Sciatic nerve (tissue), 2 donors: ENCODE measurements at places on chromosomes 3 and 15.

- DNase-seq: no peak
Measured at GRCh38 chr3:46110701-46111493, 83.6 kb upstream of the XCR1 start.

GRCh38 chr3:140399871-140400270 lies 278.0 kb upstream of the TRIM42 start:
- no peak for DNase-seq

DNA sequence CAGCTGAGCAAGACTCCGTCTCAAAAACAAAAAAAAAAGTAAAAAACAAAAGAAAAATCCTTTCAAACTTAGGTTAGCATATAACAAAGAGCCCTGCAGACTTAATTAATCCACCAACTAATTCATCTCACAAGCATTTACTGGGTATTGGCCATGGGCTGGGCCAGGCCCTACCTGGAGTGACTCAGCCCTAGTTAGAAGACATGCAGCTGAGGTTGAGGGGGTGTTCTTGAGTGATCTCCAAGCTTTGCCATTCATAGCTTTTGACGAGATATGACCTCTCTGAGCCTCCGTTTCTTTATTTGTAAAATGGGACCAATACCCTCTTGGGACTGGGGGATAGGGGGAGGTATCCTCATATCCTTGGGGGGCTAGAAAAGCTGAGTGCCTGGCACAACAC lies 7.8 kb downstream of the FBXL22 start:
- no peak for DNase-seq

DNA sequence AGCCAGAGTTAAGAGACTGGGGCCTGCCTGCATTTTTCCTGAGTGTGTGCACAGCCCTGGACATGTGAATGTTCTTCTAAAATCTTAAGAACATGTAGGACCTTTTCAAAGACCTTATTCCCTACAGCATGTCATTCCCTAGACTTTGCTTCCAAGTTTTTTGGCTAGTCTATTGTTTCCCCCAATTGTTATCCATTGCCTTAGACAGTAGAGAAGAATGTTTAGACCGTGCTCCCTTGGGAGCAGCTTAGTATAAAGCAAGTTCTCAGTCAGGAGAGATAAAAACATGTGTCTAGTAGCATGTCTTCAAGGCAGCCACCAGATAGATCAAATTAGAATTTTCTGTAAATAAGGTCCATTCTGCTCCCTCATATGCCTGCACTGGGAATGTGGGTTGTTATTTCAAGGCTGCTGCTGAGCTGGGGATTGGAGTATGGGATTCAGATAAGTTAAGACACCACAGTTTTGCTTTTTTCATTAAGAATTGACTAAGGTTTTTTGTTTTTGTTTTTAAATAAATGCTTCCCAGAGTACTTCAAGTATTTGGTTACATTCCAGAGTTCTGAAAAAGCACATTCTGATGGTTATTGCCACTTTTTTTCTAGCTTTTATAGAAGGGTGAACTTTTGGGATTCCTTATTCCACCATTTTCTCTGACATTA lies 246.7 kb downstream of the RORA start:
- no peak for DNase-seq

- DNase-seq: no peak
Measured at GRCh38 chr15:52680761-52681160, 1.6 kb upstream of the ATOSA start.

GRCh38 chr15:88193415-88193814 lies 63.1 kb downstream of the NTRK3 start:
- DNase-seq: no peak

DNA sequence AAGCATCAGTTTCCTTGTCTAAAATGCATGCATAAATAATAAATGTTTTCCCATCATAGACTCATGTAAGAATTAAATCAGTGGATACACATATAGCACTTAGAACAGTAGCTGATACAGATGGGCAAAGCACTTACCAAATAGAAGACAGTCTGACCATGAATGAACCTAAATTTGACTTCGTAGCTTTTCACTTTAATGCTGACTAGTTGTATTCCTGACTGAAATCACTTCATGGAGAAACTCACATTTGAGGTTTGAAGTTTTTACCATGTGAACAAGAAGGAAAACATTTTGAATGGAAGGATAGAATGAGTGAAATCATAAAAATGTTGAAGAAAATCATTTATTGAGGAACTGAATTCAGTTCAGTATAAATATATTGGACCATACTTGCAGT lies 68.8 kb upstream of the TMCO5A start:
- DNase-seq: no peak

- no peak for DNase-seq
Measured at GRCh38 chr3:143071776-143072175, 47.8 kb upstream of the CHST2 start.

GRCh38 chr3:11629716-11630115 lies 14.0 kb downstream of the VGLL4 start:
- DNase-seq: no peak

DNA sequence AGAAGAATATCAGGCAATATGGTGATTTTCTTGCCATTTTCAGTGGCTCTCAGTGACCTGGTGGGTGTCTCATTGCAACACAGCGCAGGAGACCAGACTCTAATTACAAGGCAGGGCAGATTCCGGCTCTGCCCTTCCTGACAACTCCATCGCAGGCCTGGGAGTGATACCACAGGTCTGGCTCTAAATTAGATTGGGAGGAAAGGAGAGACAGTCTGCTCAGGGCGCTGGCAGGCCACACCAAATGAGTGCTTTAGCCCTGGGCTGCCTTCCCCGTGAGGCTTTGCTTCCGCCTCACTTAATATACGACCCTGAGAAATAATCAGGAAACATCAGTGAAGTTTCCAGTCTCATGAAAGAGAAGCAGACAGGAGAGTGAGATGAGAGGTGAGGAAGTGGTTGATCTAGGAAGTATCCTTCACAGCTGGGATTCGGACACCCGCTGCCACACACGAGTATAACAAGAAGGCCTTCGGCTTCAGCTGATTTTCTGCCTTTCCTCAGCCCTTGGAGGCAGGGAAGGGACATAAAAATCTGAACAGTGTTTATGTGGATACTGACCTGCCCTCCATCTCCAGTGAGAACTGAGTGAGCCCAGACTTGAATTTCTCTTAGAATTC lies 73.7 kb upstream of the PROK2 start:
- DNase-seq: no peak

GRCh38 chr3:72182206-72182605 lies 397.3 kb upstream of the PROK2 start:
- DNase-seq: no peak

- no peak for DNase-seq
Measured at GRCh38 chr3:112633191-112633590, 7.8 kb downstream of the CCDC80 start.

DNA sequence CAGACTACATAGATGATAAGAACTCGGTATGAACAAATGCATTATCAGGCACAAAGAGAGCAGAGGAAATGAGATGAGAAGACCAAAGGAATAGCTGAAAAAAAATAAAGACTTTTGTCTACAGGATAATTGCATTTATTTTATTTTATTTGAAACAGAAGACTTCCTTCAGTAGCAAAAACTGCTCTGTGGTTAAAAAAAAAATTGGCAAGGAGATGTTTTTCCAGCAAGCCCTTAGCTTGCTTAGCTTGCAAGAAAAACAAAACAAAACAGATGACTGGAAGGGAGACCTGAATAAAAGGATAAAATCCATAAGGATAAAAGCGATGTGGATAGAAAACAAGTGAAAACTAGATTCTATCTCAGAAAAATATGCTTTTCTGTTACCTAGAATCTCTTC lies 9.1 kb upstream of the PPM1L start:
- no peak for DNase-seq

- no peak for DNase-seq
Measured at GRCh38 chr3:160618363-160618762, 53.0 kb upstream of the KPNA4 start.

- no peak for DNase-seq
Measured at GRCh38 chr15:48266024-48266689, 60.1 kb downstream of the SLC12A1 start.

DNA sequence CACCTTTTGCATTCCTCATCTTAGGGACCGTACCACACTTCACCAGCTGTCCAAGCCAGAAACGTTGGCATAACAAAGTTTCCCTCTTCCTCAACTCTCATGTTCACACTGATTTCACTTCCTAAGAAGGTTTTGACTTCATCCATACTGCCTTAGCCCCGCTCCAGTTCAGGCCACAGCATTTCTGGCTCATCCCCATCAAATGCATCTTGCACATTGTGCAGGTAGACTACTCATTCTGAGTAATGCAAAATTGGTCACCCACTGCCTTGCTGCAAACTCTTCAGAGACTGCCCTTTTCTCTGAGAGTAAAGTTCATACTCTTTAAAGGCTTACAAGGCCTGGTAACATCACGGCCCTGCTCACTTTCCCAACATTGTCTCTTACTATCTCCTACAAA lies 8.8 kb downstream of the NUSAP1 start:
- no peak for DNase-seq

DNA sequence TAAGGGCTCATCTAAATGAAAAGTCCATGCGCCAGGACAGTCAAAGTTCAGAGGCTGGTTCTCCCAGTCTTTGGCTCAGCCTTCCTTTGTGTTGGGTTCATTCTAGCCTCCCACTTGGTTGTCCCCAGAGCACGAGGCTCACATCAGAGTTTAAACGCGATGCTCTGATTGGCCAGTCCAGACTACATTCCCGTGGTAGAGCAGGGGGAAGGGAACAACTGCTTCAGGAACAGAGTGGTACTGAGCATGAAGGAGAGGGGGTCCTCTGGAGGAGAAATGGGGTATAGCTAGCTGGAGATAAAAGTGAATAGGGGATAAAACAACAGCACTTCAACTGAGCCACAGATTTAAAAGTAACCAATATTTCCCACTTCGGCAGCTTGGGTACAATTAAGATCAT lies 32.2 kb downstream of the ANAPC13 start:
- DNase-seq: no peak

DNA sequence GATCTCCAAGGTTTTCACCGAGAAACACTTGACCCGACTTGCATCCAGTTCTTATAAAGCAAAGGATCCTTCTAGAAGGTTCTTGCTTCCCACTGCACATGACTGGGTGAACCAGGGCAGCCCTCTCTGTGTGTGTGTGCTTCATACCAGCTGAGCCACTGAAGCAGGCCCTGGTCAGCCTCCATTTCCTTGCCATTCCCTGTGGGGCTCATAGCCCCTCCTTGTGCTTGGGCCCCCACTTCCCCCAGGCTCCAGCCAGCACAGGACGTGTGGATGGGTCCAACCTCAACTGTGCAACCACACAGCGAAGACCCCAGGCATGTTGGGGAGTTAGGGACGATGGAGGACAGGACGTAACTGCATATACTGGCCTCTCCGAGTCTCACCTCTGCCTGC lies 15.5 kb downstream of the KLF15 start:
- DNase-seq: peak; percentile 48

- no peak for DNase-seq
Measured at GRCh38 chr3:101036213-101036618, 43.0 kb upstream of the ABI3BP start.

GRCh38 chr3:69116162-69116561 lies 6.2 kb downstream of the LMOD3 start:
- DNase-seq: no peak

- no peak for DNase-seq
Measured at GRCh38 chr3:78021710-78022109, 981.8 kb downstream of the ROBO2 start.

DNA sequence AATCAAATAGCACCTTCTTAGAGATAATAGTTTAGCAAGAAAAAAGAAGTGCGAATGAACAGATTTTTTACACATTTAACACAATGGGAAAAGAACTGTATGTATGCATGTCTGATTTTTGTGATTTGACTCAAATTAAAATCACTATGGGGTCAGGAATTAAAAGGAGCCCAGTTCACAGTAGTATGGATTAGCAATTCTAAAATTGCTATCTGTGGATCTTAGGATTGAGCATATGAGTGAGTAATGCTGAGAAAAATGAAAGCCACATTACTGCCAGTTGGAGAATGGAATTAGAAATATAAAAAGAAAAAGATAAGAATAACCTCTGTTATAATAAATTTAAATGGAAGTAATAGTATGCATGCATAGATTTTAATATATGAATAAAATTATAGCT lies 386.8 kb upstream of the PLSCR5 start:
- DNase-seq: no peak

DNA sequence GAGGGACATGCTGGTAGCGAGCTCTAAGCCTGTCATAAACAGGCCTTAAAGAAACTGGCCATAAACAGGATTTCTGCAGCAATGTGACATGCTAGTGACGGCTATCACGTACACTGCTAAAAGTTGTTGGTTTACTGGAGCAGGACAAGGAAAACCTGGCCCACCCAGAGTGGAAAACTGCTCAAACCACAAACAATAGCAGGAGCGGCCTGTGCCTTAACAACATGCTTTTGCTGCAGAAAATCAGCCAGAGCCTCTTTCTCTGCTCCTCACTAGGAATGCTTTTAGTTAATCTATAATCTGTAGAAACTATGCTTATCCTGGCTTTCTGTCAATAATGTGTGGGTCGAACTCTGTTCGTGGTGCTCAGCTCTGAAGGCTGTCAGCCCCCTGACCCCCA lies 202.9 kb upstream of the UBE3A start:
- no peak for DNase-seq

DNA sequence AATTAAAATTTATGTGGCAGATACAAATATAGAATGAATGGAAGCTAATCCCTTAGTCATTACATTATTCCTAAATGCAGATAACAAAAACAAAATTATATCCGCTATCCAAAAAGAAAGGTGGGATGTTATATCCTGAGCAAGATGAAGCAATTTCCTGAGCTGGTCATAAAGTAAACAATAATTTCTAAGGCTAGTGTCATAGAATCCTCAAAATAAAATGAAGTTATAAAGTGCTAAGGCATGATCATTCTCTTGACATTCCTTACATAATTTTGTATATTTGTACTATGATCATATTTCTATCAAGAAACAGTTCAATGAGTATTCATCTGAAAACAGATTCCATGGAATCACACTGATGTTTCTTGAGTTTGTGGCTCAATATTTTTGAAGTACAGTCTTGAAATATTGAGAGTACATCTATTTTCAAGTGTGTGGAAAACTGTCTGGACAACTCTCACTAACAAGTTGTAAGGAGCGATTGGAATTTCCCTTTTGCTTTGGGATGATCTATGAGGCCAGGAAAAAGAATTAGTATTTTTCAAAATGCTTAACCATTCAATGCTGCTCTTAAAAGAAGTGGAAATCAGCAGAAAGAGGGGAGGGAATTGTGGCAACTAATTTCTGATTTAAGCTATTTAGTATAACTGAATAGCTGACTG lies 92.4 kb downstream of the ABI3BP start:
- no peak for DNase-seq

DNA sequence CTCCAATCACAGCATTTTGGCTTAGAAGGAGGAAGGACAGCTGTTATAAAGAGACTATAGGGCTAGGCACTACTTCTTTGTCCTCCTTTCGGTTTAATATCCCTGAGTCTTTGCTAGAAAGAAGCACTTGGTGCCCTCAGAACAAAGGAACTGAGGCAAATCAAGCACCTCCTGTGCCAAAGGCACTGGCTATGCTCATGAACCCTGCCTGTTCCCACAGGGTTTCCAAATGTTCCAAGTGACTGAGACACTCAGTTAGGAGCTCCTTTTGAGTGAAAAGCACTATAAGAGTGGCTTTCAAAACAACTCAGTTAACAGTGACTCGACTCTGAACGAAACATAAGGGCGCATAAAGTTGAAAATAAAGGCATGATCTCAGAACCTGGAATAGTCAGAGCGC lies 25.0 kb downstream of the TBC1D2B start:
- DNase-seq: no peak

GRCh38 chr3:140530603-140531002 lies 147.3 kb upstream of the TRIM42 start:
- DNase-seq: no peak

GRCh38 chr3:24545887-24546286 lies 51.2 kb upstream of the THRB start:
- DNase-seq: no peak
